ENCODE measurements at places on chromosomes 1 and 21.

- DNase-seq, result no peak
Observed at GRCh38 chr1:48493041-48493440, 21.0 kb upstream of the SPATA6 start.

- DNase-seq, result no peak
Observed at GRCh38 chr1:199698222-199698621, 329.3 kb upstream of the NR5A2 start.

DNA sequence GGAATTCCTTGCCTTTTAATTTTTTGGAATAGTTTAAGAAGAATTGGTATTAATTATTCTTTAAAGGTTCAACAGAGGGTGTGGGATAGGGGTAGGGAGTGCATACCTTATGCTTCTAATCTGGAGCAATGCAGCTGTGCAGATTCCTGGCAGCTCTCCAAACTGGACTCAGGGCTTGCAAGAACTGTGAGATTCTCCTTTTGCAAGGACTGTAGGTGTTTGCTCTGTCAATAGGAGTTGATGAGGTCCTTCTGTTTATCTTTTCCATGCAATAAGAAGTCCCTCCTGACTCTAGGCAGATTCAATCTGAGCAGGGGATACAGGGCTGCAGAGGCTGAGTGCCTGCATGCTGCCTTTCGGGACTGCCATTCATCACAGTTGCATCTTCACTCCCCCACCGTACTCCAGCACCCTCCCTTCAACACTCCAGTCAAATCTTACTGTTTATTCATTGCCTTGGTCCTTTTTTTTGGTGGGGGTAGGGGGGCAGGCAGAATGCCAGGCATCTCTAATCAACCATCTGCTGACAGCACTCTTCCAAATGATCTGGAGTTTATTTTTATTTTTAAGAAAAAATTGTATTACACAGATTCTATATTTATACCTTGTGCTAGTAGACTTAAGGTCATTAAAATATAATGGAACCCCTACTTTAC, 122.3 kb downstream of the DISC1 start:
- no peak for DNase-seq

- DNase-seq, result no peak
Observed at GRCh38 chr1:85976516-85977205, 179.9 kb downstream of the COL24A1 start.

DNA sequence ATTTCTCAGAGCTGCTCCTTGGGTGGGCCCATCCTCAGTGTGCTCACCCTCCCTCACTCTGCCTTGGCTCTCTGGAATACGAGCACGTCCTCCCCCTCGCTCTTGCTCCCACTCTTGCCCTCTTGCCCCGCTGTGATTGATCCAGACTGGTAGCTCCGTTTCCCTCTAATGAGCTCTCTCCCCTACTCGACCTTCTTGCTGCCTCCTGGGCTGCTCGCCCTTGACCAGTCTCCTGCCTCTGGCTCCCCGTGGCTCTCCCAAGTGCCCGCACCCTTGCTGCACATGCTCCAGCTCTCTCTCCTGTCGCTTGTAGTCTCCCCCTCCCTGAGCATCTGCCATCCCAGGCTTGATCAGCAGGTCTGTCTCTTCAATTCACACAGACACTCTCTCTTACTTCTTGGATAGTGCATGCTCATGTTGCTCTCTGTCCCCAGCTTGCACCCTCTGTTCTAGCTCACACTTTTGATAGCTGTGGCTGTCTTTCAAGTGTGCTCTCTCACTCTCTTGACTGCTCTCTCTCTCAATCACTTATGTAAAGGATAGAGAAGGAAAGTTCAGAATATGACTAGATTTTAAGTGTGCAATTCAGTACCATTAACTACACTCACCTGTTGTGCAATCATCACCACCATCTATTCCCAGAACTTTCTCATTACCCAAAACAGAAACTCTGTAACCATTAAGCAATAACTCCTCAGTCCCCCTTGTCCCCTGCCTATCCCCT, 51.1 kb downstream of the PHC2 start:
- no peak for DNase-seq

DNA sequence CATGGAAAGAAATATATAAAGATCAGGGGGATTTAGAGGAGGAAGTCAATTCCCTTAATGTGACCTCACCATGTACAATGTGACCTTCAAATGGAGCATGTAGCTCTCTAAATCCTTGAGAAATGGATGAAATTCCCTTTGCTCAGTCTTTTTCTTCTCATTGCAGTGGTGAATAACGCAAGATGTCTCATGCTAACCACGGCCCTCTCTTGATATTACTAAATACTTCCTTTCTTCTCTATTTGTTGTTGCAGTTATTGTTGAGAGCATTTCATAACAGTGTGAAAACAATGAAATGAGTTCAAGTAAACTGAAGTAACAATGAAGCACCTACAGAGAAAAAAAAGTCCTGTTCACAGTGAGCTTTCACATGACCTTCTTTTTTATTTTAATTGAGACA, 55.6 kb downstream of the ZNF281 start:
- DNase-seq, result no peak

DNA sequence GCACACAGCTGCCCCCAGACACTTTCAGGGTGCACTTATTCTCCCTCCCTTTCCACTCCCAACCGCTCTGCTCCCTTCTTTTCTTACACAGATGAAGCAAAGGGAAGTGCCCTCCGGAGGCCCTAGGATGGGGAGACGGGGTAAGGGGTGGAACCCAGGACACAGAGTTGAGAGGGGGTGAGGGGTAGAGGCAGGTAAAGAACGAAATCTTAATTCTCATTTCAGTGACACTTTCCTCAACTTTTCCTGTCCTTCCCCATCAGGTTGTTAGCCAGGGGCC, 12.8 kb downstream of the PLEKHO1 start:
- DNase-seq, result no peak

DNA sequence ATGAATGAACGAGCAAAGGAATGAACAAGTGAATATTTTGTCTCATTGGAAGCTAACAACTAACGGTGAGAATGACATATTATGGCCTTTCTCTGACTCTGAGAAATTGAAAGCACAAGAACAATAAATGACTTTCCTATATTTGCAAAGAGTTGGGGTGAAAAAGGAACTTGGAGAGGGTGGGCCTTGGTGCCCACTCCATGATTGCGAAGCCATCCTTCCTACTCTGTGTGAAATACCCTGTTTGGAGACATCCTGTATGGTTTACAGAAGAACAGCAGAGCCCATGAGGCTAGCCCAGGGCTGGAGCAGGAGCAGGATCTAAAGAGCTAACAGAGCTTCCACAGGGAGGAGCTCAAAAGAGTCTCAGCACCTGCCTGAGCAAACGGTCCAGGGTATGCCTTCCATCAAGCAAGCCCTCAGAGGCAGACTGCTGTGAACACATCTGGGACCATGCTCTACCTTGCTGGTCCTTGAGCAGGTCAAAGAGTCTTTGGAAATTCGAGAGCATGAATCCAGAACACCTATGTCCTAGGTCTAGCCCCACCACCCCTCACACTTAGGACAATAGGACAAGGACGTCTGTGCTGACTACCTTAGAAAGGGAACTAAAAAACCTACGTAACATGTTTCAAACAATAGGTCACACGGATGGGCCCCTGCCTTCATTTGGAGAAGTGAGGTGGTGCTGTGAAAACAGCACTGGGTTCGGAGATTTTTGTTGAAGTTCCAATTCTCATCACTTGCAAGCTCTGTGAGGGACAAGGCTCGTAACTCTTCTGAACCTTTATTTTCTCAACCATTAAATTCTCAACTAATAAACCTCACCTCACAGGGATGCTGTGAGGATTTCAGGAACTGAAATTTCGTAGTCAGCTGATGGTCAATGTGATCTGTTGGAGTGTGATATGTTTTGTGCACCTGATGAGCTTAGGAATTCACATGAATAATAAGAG, 377.4 kb downstream of the RRAGC start:
- no peak for DNase-seq

- no peak for DNase-seq
Observed at GRCh38 chr1:62481681-62482080, 44.8 kb downstream of the USP1 start.

GRCh38 chr1:117213046-117213445, 2.3 kb upstream of the VTCN1 start:
- no peak for DNase-seq

GRCh38 chr1:10745886-10746455, 50.5 kb downstream of the CASZ1 start:
- DNase-seq, result no peak

GRCh38 chr1:26351590-26352337, 2.2 kb downstream of the CRYBG2 start:
- DNase-seq, result no peak

Measured in activated effector memory CD4-positive, alpha-beta T cell treated with anti-CD3 and anti-CD28 coated beads, Interleukin-2, amount 50 U/mL, for 16 hours (primary cell).